ENCODE measurements at places on chromosomes 5 and 9.

- DNase-seq = no peak
Observed at GRCh38 chr5:141420855-141421488, at the start of gene PCDHGA11. TSS of gene PCDHGA11 (plus strand) at chr5:141421051. CDS start at chr5:141421228, 177 bp downstream.

- DNase-seq = no peak
Observed at GRCh38 chr9:29981013-29981412, 2403.4 kb upstream of the ACO1 start.

- DNase-seq = no peak
Observed at GRCh38 chr5:32559411-32559810, 25.9 kb upstream of the SUB1 start.

DNA sequence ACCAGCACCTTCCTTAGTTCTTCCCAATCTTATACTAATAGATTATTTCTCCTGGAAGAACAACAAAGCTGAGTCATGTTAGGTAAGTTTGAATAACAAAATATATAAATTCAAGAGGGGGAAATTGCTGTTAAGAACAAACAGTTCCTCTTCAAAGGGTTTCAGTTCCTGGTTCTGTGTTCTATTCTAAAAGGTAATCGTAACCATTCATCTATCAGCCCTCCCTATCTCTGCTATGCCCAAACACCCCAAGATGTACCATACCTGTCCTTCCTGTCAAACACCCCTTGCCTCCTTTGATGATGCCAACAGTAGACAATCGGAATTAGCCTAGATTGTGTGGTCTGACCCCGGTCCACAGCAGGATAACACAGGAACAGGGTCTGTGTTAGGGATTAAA lies 4.2 kb upstream of the RNF180 start:
- DNase-seq = no peak

DNA sequence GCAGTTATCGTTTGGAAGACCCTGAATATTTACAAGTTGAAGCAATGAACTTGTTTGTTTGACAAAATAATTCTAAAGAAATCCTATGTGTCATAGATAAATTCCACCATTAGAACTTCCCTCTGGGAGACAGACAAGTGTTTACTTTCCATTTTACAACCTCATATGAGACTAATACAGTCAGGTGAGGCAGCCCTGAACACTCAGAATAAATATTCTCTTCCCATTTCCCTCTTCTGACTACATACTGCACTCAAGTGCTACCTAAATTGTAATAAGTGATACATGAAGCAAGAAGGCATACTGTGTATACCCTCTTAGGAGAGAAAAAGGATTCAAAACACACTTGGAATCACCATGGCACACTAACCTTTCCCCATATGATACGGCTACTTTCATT lies 6.8 kb downstream of the RASEF start:
- no peak for DNase-seq

DNA sequence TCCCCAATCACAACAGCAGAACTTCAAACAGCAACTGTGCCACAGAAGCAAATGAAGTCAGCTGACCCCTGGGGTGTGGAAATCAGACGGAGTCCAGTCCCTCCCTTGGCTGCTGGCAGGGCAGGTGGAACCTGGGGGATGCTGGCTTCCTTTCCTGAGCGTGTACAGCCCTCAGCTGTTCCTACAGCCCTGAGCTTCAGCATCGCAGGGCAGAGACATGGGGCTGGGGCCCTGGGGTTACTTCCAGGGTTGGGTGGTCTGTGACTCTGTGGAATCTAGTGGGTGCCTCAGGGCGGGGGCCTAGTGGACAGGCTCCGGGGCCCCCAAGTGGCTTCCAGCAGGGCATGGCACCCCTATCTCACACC lies 7.3 kb upstream of the RXRA start:
- DNase-seq = no peak

GRCh38 chr9:130114741-130115140 lies 57.5 kb upstream of the NCS1 start:
- DNase-seq = no peak

DNA sequence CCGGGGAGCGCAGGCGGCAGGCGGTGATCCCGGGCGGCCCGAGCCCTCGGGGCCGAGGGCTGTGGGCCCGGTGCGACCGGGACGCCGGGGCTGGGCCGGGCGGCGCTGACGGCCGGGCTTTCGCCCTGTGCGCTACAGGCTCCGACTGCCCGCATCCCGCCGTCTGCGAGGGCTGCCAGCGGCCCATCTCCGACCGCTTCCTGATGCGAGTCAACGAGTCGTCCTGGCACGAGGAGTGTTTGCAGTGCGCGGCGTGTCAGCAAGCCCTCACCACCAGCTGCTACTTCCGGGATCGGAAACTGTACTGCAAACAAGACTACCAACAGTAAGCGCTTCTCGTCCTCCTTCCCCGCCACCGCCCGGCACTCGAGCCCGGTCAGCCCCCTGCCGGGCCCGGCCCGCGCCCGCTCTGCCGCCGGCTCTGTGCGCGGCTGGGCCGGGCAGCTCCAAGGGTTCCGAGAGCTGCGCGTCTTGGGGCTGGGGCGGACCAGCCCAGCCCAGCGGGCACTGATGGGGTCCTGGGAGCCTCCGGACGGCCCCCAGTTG lies 1.6 kb downstream of the LMX1B start:
- DNase-seq = no peak

GRCh38 chr5:126829098-126829497 lies 52.2 kb downstream of the LMNB1 start:
- no peak for DNase-seq

GRCh38 chr5:103347716-103348423 lies 89.3 kb downstream of the MACIR start:
- DNase-seq = no peak

GRCh38 chr9:113042884-113043657 lies 13.5 kb downstream of the ZFP37 start:
- no peak for DNase-seq

GRCh38 chr5:128498844-128499455 lies 39.1 kb downstream of the FBN2 start:
- peak; percentile 42 for DNase-seq

DNA sequence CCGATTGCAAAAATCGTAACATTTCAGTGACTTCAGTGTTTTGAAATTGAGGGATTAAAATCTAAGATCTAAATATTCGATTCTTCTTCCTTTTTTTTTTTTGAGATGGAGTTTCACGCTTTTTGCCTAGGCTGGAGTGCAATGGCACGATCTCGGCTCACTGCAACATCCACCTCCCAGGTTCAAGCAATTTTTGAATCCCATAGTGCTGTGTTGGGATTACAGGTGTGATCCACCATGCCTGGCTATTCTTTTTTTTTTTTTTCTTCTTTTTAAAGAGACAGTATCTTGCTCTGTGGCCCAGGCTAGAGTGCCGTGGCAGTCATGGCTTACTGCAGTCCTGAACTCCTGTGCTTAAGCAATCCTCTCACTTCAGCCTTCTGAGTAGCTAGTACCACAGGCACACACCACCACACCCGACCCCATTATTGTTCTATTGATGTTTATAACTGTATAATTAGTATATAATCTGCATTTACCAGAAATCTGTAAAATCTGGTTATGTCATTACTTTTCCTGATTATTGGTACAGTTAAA lies 42.7 kb downstream of the NSD1 start:
- DNase-seq = no peak

- no peak for DNase-seq
Observed at GRCh38 chr5:140806834-140807775, at the start of gene PCDHA4. TSS of gene PCDHA4 (plus strand) at chr5:140807068.

- no peak for DNase-seq
Observed at GRCh38 chr9:69173891-69174615, at the start of gene TJP2. TSS of gene TJP2 (plus strand) at chr9:69174277. CDS start at chr9:69174373, 96 bp downstream.

GRCh38 chr5:5363045-5363444 lies 59.4 kb upstream of the ICE1 start:
- DNase-seq = no peak

- no peak for DNase-seq
Observed at GRCh38 chr5:75617736-75618352, 6.6 kb downstream of the ANKDD1B start.

GRCh38 chr5:56565644-56566043 lies 249.7 kb upstream of the MAP3K1 start:
- DNase-seq = no peak

GRCh38 chr5:92640340-92640739 lies 940.7 kb downstream of the NR2F1-AS1 start:
- DNase-seq = no peak

DNA sequence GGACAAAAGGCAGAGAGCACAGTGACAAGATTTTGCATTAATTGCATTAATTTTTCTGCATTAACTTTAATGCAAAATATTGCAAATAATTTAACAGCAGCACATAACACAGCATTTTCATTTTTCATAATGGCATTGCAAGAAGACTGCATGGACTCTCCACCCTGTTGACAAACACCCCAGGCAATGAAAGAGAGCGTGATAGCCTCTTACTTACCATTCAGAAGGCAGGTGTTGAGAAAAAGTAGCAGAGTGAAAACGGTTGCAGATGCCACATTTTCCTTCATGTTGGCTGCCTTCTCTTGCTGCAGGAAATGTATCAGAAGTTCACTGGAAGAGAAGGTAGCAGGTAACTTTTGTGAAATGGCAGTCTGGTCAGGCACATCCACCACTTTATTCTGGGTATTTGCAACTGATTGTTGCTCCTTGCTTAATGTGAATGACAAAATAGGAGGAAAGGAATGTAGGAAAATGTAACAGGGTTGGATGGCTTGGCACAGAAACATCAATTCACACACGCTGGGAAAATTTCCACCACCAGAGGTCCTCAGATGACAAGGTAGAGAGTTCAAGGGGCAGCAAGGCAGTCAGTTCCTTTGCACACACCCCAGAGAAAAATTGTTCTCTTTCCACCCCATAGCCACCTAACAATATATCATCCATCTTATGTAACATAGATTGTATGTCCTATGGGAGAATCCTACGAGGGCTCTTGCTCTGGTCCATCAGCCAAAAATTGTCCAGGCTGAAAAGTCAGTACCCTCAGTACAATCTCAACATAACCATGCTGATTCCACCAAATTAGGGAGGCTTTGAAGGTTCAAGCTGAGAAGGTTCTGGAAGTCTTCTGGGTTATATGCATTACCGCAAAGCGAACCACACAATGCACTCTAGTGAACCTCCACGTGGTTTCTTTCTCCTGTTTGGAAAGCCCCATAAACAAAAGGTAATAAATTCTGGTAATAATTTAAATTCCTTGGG lies 41.9 kb upstream of the AGXT2 start:
- peak; percentile 27 for DNase-seq

DNA sequence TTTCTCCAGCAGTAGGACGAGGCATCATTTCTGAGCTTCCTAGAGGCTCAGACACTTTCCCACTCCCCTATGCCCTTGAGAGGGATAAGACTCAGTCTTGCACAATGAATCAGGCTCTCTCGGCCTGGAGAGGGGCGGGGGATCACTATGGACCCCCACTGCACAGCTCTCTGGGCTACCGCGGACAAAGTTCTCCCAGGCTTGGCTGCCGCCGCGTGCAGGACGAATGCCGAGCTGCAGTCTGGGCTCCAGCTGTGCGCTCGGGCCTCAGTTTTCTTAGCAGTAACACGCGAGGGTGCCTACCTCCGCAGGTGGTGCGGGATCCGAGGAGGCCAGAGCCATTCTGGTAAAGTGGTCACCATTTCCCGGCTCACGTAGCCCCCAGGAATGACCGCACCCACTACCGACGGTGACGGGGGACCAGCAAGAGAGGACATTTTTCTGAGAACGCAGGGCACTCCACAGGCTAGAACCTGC lies 3.4 kb upstream of the MYORG start:
- DNase-seq = no peak

GRCh38 chr5:13994621-13995253 lies 50.2 kb upstream of the DNAH5 start:
- DNase-seq = no peak

GRCh38 chr9:12441506-12441905 lies 251.7 kb upstream of the TYRP1 start:
- no peak for DNase-seq

DNA sequence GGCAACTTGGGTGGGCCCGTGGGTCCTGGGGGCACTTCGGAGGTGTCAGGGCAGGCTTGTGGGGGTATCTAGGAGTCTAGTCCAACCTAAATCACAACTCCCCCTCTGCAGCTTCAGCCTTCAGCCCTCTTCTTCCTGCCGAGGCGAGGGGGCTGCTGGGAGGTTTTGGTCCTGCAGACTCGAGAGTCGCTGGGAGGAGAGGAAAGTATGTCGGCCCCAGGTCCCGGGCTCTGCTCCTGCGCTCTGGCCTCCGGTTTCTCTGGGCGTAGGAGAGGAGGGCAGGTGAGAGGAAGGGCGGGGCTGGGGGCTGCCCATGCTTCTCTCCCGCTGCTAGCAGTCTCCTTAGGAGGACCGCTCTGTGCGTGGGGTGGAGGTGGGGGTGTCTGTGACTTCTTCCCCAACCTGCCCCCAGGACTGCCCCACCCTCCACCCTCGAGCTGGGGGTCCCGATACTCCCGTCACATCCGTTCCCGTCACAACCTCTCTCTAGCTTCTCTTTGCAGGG lies 139.8 kb upstream of the COL5A1 start:
- no peak for DNase-seq

DNA sequence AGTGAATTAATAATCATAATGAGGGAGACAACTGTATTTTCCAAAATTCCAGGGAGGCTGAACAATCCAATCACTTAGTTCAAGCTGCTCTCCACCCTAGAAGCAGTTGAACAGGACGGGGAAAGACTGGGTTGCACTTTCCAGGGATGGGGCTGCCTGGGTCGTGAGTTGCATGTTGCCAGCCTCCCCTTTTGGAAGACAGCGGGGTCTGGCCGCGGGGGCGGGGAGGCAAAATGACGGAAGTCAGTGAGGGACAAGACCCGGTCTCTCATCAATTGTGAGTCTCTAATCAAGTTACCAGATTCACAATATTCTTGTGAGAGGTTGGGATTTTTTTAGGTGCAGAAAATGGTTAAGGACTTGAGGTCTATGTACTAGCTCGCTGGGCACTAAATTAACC lies 484.1 kb downstream of the ZSWIM6 start:
- DNase-seq = no peak

DNA sequence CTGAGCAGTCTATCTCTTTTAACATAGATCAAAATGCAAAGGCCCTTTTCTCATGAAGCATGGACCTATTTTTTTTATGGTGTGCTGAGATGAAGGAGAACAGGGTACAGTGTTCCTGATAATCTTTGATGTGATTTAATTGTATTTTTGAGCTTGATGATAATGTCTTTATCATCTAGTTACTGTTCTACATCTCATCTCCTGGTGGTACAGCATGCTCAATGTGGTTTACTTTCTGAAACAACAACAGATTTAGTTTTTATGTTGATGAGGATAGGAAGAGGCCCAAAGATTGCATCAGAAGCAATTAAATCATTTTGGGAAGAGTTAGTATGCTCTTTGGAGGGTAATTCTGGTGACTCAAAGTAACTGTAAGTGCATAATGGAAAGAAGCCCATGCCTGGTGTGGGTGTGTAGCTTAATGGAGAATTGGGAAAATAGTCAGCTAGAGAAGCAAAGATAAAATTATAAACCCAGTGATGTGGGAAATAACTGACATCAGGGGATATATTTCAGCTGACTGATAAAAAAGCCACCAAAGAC lies 123.0 kb upstream of the KCNN2 start:
- no peak for DNase-seq

DNA sequence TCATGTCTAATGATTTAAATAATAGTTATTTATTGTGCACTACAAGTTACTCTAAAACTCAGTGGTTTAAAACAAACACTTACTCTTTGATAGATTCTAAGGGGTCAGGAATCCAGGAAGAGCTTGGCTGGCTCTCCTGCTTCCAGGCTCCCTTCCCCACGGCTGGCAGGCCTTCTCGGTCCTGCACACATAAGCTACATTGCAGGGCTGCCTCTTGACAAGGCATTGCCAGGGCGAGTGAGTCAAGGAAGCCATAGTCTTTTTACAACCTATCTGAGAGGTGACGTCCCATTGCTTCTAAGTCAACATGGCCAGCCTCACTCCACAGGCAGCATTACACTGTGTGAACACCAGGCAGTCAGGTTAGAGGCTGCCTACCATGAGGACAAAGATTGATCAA lies 119.8 kb downstream of the AUH start:
- DNase-seq = no peak

GRCh38 chr5:43156388-43156787 lies 35.6 kb upstream of the NIM1K start:
- DNase-seq = no peak

GRCh38 chr5:95958310-95959014 lies 3.2 kb downstream of the ELL2 start:
- DNase-seq = no peak
